Upper lobe of left lung (tissue), 6 donors: ENCODE measurements at places on chromosomes 3 and 15.

GRCh38 chr3:149581681-149582370, 76.0 kb downstream of the WWTR1 start:
- no peak for DNase-seq

DNA sequence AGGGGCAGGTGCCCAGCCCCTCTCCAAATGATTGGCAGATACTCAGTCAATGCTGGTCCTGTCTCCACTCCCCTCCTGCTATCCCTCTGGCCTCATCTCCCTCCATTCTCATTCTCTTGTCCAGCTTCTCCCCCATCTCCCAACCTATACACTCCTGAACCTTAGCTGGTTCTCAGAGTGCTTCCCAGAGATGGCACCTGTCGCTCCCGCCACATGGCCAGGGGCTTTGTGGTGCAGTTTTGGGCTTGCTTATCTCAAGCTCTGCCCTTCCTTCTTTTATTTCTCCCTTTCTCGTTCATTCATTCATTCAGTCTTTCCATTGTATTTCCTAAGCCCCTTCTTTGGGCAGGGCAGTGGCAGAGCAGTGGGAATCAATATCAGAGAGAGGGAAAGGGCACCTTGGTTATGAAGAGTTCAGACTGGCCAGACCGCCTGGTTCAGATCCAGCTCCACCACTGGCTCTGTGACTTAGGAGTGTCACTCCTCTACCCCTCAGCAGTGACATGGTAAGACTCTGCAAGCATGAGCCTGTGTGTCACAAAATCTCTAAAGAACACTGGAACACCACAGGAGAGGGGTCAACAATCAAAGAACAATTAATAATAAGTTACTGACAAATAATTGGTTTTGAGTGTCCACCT, 20.2 kb upstream of the CXCR6 start:
- no peak for DNase-seq

DNA sequence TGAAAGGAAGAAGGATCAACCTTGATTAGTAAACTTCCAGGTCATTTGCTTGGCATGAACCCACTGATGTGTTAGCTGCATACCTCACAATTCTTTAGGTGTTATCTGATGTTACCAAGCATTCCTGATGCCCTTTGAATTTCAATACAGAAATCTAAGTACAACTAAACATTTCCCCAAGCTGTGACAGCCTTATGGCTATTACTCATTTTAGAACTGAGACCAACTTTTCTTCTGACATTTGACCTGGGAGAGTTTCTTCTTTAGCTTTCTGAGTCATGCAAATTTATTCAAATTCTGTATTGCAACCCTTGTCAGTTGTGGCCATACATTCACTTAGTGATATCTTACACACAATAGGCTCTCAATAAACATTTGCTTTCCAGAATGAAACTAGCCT, 124.3 kb downstream of the TIGIT start:
- no peak for DNase-seq

DNA sequence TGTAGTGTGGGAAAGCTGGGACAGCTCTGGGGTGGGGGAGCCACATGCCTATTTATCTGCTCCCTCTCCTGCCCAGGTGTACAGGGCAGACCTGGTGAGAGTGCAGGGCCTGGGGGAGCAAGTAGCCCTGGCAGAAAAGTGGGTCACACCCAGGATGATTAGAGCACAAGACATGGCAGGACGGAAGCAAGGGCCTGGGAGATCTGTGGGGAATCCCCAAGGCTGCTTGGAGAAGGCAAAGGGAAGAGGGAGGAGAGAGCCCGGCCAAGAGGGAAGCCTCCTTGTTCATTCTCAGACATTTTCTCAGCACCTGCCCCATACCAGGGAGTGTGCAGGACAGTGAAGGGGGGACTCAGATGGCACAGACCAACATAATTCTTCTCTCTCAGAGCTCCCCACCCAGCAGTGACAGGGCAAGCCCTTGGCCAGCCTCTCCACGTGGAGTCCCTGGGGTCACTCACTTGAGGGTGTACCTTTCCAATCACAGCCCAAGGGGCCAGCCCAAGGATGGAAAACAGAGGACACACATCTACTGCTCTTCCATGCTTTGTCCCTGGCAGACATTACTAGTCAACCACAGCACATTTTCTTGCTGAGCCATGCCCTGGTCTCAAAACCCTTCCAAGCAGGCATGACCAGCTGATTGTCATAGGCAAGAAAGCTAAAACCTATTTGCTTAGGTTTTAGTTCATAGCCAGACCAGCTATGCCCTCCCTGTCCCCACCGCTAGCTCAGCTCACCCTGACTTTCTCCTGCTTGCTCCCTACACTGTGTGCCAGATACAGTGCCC, 4.9 kb upstream of the DUSP7 start:
- peak; percentile 58 for DNase-seq

GRCh38 chr15:60945196-60945595, 283.9 kb downstream of the RORA start:
- no peak for DNase-seq

DNA sequence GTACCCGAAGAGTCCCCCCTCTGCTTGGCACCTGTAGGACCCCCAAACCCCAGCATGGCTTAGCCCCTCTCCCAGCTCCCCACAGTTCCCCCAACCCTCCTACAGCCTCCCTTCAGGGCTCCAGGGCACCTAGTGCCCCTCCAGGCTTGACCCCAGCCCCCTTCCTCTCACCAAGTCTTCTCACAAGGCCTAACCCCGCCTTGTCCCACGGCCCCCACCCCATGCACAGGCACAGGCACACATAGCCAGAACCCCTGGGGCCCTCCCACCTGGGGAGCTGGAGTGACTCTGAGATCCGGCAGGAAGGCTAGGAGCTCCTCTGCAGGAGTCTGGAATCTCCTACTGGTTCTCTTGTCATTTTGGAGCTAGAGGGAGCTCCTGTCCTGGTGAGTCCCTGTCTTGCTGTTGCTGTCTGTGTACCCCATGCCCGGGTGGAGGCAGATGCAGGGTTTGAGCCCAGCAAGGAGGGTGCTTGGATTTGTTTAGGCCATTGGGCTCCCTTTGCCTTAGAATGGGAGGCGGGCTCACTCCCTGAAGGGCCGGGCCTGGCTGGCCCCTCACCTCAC, 39.6 kb downstream of the KLF13 start:
- DNase-seq = no peak
